ENCODE measurements at places on chromosomes 5 and 9.

DNA sequence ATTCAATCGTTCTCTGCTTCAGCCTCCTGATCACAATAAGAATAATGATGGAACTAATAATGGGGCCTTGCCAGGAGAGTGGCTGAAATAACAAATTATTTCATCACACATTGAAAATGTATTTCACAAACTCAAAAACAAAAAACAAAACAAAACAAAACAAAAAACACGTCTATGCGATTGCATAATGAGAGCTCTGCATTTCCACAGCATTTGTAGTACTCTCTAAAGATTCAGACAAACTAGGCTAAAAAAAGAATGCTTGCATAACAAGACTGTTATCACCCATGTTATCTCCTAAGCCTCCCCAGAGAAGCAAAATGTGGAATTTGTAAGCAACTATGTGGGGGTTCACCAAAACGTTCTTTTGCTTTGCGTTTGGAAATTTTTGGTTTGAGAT is 48.1 kb downstream of the PRELID2 start:
- DNase-seq, result no peak

DNA sequence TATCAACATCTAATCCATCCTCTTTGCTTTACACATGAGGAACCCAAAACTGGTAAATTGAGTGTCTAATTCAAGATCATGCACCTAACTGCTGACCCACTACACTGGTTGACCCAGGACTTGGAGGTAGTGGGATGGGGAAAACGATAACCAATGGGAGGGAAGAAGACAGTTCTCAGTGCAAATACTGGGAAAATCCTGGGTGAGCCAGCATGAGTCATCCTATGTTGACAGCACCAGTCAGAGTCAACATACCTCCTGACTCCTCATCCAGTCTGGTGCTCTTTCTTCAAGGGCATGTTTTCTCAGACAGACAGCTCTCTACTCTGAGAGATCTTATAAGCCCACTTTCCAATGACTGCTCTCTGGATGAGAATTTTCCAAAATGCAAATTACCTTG is 232.8 kb upstream of the PTGER4 start:
- DNase-seq, result no peak

- DNase-seq, result no peak
Measured at GRCh38 chr9:130327781-130328348, 62.3 kb downstream of the HMCN2 start.

DNA sequence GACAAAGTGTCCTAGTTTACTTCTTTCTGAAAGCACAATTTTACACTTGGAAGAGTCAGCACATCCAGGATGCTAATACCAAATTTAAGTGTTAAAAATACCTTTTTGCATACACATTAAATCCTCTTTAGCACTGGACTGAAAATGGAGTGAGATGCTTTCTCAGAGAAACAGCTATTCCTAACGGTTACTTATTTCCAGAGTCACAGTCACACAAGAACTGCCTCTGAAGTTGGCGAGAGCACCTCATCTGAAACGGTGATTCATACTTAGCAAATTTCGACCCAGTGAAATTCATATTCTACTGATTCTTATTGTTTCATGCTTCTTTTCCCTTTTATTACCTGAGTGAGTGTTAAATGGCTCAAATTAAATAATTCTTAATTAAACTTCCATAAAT is 12.2 kb downstream of the CDH18 start:
- DNase-seq, result no peak

GRCh38 chr5:23012842-23013241 is 159.7 kb upstream of the CDH12 start:
- no peak for DNase-seq

- DNase-seq, result no peak
Measured at GRCh38 chr5:72667708-72668107, 148.8 kb upstream of the TNPO1 start.

- no peak for DNase-seq
Measured at GRCh38 chr9:133528876-133529241, 4.1 kb upstream of the MYMK start.

- DNase-seq, result no peak
Measured at GRCh38 chr5:147830035-147830434, 1.4 kb downstream of the SPINK1 start.

GRCh38 chr5:6386271-6386670 is 7.9 kb upstream of the MED10 start:
- no peak for DNase-seq

- DNase-seq, result no peak
Measured at GRCh38 chr9:89078860-89079259, 87.6 kb downstream of the S1PR3 start.

DNA sequence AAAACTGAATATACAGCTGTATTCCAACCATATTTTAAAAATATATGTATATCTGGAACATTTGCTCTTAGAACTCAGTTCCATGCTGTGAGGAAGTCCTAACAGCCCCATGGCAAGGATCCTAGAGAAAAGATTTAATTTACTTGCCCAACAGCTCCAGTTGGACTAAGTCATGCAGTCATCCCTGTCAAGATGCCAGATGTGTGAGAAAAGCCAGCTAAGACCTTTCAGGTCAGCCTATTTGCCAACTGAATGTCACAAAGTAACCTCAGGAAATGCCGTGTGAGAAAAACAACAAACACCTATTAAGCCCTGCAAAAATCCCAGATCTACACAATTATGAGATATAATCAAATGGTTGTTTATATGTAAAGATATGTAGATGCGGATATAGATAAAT is 416.3 kb downstream of the NR2F1-AS1 start:
- no peak for DNase-seq

DNA sequence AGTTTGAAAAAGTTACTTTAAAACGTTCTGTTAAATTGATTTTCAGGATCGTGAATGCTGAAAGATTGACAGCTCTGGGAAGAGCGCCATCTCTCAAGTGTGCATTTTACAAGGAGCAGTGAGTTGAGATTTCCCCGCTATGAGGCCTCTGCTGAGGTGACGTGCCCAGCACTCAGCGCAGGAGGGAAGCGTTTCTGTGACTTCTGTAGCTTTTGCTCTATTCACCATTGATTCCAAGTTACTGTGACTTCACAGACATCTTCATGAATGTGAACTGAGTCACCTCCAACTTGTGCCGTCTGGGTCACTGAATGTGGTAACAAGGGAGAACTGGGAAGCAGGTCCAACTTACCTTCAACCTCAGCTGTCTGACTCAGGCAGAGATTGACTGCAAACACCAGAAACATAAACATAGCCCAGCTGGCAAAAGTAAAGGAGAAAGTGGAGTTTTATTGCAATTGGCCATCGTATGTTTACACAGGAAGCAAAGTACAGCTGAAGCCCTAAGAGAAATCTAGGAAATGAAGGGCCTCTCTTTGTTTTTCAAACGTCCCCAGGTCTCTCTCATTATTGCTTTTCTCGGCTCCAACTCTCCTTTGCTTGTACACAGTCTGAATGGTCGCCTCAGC is 428.8 kb upstream of the CLINT1 start:
- no peak for DNase-seq

DNA sequence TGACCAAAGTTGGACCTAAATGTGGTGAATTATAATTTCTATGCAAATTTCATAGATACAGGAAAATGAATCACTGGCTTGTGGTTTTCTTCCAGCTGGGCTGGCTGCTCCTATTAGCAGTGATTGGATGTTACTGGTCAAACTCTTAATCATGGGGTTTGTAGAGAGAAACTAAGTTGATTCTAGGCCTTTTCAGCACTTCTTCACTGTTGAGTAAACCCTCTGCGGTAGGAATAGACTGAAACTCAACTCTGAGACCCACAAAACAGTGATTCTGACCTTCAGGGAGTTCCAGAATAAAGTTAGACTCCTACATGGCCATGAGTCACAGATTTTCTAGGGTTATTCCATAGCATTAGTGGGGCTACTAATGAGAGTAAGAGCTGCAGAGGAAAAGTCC is 47.9 kb upstream of the FKTN start:
- no peak for DNase-seq

DNA sequence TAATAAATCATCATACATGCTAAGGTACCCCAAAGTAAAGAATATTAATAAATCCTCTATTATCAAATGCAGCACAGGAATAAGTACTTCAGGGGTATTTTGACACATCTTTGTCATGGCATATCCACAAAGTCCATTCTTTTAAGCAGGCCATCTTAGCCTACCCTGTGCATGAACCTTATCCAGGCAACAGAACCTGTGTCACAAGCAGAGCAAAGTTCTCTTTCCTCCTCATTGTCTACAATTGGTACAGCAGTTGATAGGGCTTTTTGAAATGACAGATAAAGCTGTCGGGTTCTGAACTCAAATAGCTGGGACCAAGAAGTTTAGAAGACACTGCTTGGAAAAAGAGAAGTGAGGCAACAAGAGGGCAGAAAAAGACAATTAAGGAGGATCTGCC is 30.8 kb upstream of the PURA start:
- no peak for DNase-seq

DNA sequence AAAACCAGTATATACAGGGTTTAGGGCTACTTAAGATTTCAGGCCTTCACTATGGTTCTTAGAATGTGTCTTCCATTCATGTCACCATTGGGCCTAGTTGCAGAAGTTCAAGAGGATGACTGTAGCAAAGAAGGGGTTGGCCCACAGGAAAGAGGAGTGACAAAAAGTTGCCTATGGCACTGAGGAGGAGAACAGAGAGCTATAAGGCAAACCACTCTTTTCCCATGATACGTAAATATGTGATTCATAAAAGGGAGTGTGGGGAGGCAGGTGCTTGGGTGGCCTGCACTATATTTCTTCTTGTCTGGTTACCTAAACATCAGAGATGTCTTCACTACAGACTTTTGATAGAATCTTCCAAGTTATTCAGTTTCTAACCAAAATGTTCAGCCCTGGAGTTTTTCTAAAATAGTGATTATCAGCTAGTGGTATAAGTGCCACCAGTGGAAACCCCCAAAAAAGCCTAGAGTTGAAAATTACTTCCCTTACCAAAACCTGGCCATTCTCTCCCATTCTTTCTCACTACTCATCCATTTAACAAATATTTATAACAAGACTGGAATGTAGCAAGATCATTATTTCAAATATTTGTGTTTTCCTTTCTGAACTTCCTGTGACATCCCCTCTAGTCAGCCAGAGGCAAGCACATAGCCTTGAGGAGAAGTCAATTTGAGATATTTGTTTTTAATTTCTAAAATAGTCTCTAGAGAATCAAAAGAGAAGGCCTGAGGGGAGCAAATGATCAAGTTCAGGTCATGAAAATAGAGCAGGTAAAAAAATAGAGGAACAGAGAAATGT is 367.4 kb downstream of the EFNA5 start:
- DNase-seq, result no peak

- no peak for DNase-seq
Measured at GRCh38 chr5:93311881-93312280, 269.1 kb downstream of the NR2F1-AS1 start.

GRCh38 chr9:90034071-90034470 is 429.3 kb downstream of the GADD45G start:
- no peak for DNase-seq

GRCh38 chr5:110477911-110478310 is 248.6 kb downstream of the TMEM232 start:
- no peak for DNase-seq

DNA sequence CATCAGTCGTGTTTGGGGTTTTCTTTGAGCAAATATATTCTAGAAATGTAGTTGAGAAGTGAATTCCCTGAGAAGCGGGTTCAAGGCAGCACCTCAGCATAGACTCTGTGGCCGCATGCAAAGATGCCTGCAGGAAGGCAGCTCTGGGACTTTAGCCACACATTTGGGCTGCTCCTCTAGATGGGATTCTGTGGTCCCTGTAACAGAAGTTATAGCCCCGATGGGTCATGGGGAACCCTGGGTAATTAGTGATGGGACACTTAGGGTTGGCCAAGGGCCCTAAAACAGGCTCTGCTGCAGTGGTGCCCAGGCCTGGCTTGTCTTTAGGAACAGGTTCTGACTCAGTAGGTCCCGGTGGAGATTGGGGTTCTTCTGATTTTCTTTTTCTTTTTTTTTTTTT is 36.8 kb downstream of the PHF2 start:
- no peak for DNase-seq
